Stimulated activated CD4-positive, alpha-beta T cell treated with anti-CD3 and anti-CD28 coated beads, Interleukin-15, amount 100 ng/mL, for 24 hours (primary cell): ENCODE measurements at places on chromosomes 11 and 22.

DNA sequence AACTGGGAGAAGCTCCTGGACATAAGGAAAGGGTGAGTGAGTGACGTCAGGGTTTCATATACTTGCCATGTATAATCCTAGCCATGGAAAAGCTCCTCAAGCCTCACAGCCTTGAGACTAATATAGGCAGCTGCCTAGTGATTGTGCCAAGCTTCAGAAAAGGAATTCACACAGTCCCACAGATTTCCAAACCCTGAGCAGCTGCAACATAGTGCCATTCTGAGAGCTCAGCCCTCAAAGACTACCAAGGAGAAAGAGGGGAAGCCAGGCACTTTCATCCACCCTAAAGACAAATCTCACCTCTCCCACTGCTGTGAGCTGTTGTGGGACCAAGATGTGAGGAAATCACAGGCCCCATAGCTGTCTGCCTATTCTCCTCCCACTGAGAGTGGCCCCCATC is 707.9 kb upstream of the ANO5 start:
- no peak for DNase-seq

- DNase-seq = no peak
Observed at GRCh38 chr11:119505861-119506260, 82.9 kb upstream of the THY1 start.

DNA sequence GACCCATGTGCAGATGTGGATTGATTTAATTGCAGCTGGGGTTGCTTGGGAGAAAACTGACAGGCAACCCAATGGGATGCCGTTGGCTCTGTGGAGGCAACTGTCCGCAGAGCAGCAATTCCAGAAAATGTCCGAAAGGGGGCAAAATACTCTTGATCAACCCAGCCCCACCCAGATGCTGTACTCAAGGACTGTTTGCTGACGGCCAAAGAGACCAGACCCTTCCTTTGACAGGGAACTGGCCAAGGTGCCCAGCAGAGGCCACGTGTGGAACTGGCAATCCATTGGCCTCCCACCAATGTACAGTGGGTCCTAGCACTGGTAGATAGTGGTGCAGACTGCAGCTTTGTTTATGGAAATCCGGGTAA is 29.7 kb upstream of the KCNA4 start:
- DNase-seq = no peak

DNA sequence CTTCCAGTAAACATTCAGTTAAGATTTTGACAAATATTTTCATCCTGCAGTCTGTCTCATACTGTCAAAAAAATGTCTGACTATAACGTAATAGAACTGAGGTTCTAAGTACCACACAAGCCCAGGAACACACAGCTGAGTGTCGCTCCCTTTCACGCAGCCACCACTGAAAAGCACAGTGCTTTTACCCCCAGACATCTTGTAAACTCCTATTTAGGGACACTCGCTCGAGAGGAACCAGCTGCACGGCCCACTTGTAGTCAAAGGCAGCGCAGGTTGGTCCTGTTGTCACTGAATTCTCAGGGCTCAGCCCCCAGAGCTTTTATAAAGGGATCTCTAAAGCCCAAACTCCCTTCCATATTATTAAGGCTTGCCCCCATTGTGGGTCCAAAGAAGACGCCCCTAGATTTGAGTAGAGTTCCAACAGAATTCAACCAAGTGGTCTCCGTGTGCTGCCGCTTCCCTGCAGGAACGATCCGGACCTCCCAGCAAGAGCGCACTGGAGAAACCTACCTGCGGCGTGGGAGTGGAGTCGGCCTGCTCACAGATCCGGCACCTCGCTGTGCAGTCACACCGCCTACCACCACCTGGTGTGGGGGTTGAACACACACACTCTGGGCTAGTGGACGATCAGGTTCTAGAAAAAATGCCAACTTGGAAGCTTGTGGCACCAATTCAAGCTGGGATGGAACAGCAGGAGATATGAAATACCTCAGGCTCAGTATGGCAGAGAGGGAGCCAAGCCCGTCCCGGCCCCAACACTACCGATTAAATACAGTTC is 23.4 kb downstream of the ASPHD2 start:
- DNase-seq = no peak

- no peak for DNase-seq
Observed at GRCh38 chr11:45815747-45816146, 10.8 kb downstream of the SLC35C1 start.

- no peak for DNase-seq
Observed at GRCh38 chr11:96130061-96130620, 206.2 kb upstream of the MTMR2 start.

DNA sequence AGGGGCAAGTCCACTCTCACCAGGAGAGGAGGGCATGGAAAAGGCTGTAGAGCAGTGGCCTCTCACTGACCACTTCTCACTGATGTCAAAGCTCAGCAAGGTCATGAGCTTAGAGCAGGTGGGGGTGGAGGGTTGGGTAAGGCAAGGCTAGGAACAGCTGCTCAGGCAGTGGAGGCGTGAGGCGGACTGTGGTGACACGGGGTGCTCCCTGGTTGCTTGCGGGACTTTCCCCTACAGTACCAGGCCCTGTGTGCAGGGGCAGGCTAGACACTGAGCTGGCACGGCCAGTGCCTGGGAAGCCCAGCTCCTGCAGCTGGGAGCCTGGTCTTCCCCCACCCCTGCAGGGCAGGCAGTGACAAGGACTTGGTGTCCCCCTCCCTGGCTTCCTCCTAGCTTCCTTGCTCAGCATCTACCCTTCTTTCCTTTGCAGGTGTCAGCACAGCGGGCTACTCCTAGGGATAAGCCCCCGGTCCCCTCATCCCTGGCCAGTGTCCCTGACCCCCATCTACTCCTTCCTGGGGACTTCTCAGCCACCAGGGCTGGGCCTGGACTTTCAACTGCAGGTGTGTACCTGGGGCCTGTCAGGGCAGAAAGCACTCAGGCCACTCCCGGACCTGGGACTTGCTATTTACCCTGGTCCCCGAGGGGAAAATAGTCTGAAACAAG is 45.6 kb downstream of the PISD start:
- DNase-seq = peak; percentile 70

GRCh38 chr22:45552580-45553350 is 50.1 kb downstream of the FBLN1 start:
- DNase-seq = no peak
